ENCODE measurements at places on chromosomes 3 and 15. TPM values are rescaled to one million over a fixed set of nuclear protein-coding genes. Genes with fewer than 3 reads are reported as not detected.

The BUB1B gene
- total RNA-seq, result 23.8 TPM

The MAP2K1 gene
- 17.8 TPM for total RNA-seq

The TLNRD1 gene
- 3.8 TPM for total RNA-seq

The FAIM gene
- 23.1 TPM for total RNA-seq

The FBXO22 gene
- 25.0 TPM for total RNA-seq

The ATP13A4 gene
- total RNA-seq, result 7.7 TPM

The CHRM5 gene
- total RNA-seq, result 0.48 TPM

GRCh38 chr3:126349071-126349470 lies 8.1 kb downstream of the KLF15 start:
- DNase-seq, result no peak

DNA sequence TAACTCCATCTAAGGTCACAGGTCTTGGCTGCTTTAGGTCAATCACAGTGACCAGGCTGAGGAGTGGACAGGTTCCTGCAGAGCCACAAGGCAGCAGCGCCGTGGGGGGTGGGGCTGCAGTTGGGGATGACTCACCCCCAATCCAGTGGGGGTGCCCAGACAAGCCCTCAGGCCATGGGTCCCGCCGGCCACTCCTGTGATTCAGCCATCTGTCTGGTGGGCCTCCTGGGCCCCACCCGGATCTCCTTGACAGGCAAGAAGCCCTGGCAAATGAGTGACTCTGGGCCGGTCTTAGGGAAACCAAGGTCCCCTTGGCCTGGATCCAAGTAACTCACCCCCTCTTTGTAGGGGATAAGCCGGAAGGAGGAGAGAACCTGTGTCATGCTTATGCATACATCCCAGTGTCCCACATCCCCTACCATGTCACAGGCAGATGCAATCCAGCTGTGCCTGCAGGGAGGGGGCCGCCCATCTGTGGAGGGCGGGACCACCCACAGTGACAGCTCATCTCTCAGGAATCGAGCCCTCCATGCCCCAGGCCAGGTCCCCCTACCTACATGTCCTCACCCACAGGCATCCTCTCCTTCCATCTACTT lies 495 bp upstream of the COL7A1 start:
- DNase-seq, result peak; percentile 28

DNA sequence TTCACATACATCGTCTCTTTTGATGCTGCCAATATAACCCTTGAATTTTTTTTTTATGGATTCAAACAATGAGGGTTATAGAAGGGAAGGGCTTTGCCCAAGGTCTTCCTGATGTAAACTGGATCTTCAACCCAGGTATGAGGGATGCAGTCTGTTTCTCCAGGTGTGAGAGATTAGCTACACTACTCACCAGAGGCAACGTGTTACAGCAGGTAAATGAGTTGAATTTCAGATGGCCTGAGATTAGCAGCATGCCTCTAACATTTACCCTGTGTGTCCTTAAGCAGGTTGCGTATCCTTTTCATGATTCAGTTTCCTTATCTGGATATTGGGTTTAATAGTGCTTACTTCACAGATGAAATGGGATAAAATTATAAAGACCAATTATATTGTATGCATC lies 1.9 kb downstream of the RTP4 start:
- no peak for DNase-seq

- DNase-seq, result no peak
These were observed 890.5 kb downstream of the TUSC7 start for GRCh38 chr3:117600112-117600511.

- no peak for DNase-seq
These were observed 271.1 kb downstream of the FOXP1 start for GRCh38 chr3:71312461-71312860.

GRCh38 chr3:15347063-15347736 lies 14.8 kb upstream of the SH3BP5 start:
- no peak for DNase-seq

DNA sequence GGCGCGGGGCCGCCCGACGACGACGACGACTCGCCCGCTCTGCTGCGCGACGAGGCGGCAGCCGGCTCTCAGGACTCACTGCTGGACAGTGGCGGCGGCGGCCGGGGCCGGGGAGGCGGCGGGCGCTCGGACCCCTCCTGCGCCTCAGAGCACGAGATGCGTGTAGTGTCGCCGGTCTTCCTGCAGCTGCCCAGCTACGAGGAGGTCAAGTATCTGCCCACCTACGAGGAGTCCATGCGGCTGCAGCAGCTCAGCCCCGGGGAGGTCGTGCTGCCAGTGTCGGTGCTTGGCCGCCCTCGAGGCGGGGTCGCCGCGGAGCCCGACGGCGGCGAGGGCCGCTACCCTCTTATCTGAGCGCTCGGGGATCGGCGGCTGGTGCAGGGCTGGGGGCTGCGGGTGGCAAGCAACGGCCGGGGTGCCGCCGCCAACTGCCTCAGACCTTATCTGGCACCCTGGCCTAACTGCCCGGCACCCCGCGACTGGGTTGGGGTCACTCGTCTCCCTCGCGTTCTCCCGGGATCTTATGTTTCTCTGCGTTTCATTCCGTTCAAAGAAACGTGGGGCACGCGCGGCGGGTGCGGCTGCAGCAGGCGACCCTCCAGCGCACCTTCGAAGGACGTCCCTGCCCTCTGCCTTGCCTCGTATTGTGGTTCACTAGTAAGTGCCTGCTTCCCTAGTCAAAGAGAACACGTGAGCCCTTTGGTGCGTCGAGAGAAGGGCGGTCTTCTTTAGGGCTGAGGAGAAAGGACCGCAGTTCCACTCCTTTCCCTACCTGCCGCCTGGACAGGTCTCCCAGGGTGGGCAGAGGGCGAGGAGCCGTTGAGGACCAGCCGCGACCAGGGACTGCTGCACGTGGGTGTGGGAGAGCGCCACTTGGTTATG lies 1.0 kb downstream of the C3orf80 start:
- DNase-seq, result no peak

DNA sequence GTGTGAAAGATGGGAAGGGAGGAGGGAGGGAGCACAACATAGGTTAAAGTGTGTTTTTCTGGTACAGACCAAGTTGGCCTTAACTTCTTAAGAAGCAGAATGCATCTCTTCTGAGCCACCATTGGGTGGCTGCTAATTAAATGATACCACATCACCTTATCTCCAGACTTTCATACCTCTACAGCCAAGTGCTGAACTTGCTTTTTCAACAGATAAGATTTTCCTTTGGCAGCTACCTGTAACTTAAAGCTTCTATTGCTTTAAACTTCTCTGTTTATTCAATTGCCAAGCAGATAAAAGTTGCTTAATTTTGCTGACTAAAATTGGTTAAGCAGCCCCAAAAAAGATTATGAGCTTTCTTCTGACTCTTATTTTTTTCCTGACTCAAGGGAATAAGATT lies 292.4 kb upstream of the SGO1 start:
- DNase-seq, result no peak

- no peak for DNase-seq
These were observed 23.3 kb upstream of the TF start for GRCh38 chr3:133722935-133723334.

- no peak for DNase-seq
These were observed 1191.2 kb downstream of the NSUN3 start for GRCh38 chr3:95254061-95254460.

- DNase-seq, result no peak
These were observed 7.0 kb upstream of the BMF start for GRCh38 chr15:40115670-40116093.

DNA sequence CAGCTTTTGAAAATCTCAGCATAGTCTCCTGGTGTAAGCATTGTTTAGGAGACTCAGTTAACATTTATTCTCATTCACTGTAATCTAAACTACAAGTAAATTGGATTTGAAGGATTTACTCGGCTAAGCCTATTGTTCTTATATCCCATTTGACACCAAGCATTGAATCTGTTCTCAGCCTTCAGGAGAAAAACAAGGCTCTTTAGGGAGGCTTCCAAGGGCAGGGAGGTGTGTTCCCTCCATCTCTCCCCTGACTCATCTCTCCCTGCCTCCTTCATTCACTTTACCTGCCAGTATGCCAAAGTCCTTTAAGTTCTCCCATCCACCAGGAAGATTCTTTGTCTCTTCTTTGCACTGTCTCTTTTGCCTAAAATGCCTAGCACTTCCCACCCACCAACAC lies 347.8 kb downstream of the MFSD1 start:
- DNase-seq, result no peak

DNA sequence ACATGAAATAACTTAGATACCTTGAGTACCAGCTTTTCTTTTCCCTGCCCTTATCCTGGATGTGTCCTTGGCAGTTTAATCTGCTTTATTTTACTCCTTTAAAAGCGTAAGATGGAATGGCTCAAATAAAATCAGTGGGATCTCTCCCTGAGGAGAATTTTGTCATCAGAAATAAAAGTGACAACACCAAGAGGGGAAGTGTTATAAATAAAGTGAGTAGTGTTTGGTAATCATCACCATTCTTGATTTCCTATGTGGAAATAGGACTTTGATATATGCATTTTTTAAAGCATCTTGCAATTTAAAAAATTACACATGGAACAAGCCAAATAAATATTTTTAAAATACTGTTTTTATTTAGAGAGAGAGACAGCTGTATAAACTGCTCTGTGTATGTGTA lies 76.5 kb downstream of the MBNL1 start:
- DNase-seq, result no peak

DNA sequence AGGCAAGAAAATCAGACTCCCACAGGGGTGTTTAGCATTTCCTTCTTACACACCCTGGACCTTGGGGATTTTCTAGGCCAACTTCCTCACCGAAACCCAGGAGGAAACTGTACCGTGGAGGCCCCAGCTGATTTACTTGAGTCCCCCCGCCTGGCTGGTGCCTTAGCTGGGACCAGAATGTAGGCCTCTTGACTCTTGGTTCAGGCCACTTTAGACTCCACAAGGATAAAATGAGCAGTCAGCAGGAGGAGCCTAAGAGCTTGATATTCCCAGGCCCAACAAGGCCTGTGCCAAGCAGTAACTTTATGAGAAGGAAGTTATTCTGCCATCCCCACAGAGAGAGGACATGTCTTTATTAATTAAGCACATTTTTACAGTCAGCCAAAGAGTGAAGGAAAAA lies 4.6 kb upstream of the APBA2 start:
- DNase-seq, result no peak

- no peak for DNase-seq
These were observed 75.3 kb upstream of the COL8A1 start for GRCh38 chr3:99562990-99563607.

GRCh38 chr15:46848704-46849103 lies 868.6 kb upstream of the SEMA6D start:
- DNase-seq, result no peak

DNA sequence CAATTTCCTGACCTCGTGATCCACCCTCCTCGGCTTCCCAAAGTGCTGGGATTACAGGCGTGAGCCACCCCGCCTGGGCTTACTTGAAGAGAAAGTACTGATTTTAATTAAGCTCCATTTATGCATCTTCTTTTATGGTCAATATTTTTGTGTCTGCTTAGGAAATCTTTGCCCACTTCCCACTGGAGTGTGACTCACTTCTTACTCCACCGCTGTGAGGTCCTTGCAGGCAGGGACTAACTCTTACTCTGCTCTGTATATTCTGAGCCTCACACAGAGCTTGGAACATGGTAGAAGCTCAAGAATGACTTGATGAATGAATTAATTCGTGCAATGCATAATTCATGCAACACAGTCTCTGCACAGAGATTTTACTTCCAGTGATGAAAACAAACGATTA lies 2.9 kb upstream of the TM4SF19 start:
- no peak for DNase-seq

GRCh38 chr3:3309887-3310286 lies 130.4 kb upstream of the CRBN start:
- DNase-seq, result no peak

Data from urinary bladder (tissue), 4 donors.